ENCODE measurements at places on chromosomes 7 and 10.

DNA sequence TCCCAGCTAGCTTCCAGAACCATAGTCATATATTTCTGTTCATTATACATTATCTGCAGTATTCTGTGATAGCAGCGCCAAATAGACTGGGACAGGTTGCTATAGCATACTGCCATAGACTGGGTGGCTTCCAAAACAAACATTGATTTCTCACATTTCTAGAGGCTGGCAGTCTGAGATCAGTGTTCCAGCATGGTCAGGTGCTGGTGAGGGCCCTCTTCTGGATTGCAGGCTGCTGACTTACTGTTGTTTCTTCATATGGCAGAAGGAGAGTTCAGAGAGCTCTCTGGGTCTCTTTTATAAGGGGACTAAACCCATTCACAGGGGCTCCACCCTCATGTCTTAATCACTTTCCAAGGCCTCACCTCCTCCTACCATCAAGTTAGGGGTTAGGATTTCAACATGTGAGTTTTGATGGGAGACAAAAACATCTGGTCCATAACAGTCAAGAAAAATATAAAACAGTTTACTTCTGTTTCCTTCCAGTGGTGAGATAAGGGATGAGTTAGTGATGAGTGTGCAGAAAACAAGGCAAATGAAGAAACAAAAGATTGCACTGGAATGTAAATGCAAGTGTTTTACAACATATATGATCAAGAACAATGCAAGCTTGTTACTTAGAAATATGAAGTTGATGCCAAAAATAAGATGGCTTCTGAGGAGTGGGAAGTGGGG is 399.0 kb upstream of the C7orf33 start:
- no peaks in the 10 kb centered on the region for H3K36me3 ChIP-seq
- H3K27me3 ChIP-seq: no peaks in the 10 kb centered on the region
- H3K4me1 ChIP-seq: no peaks in the 10 kb centered on the region

DNA sequence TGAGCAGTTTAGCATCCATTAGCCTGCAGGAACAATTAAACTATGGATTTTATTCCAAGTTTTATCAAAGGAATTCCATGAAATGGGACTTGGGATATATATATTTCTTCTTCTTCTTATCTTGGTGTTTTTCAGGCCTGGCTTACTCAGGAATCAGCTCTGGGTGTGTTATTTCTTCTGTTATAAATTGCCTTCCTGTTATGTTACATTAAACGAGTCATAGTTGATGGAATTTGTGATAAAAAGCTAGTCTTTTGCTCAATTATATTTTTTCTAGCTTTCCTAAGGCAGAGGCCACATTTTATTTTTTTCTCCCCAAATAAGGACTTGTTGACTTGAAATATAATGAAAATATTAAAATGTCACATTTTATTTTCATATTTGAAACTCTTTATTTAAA is 141.3 kb downstream of the EPC1 start:
- no peaks in the 10 kb centered on the region for H3K36me3 ChIP-seq
- no peaks in the 10 kb centered on the region for H3K4me1 ChIP-seq
- H3K27me3 ChIP-seq: no peaks in the 10 kb centered on the region
- DNase-seq: no peak
- H3K27ac ChIP-seq: no peak overlapping the region
- H3K4me3 ChIP-seq: no peak overlapping the region

GRCh38 chr10:122258136-122259074 is 12.7 kb upstream of the BTBD16 start:
- no peaks in the 10 kb centered on the region for H3K36me3 ChIP-seq
- no peak overlapping the region for H3K4me3 ChIP-seq
- no peaks in the 10 kb centered on the region for H3K4me1 ChIP-seq
- H3K27ac ChIP-seq: no peak overlapping the region
- no peak for DNase-seq

GRCh38 chr10:97320480-97321031 is 1.5 kb downstream of the FRAT1 start:
- H3K27me3 ChIP-seq: no peaks in the 10 kb centered on the region
- H3K4me3 ChIP-seq: peak overlapping the region; percentile 74
- peaks cover 13% of the 10 kb centered on the region for H3K4me1 ChIP-seq
- peak; percentile 47 for DNase-seq
- H3K27ac ChIP-seq: peak overlapping the region; percentile 97

DNA sequence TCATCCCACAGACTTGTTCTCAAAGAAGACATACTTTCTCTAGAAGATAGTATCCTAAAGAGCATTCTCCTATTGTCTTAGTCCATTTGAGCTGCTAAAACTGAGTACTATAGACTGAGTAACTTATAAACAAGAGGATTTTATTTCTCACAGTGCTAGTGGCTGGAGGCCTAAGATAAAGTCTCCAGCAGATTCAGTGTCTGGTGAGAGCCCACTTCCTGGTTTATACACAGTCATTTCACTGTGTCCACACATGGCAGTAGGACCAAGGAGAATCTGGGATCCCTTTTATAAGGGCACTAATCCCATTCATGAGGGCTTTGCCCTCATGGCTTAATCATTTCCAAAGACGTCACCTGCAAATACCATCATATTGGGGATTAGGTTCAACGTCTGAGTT is 68.7 kb downstream of the LRRC17 start:
- no peaks in the 10 kb centered on the region for H3K27me3 ChIP-seq
- H3K4me1 ChIP-seq: no peaks in the 10 kb centered on the region
- no peak for DNase-seq
- H3K36me3 ChIP-seq: no peaks in the 10 kb centered on the region

DNA sequence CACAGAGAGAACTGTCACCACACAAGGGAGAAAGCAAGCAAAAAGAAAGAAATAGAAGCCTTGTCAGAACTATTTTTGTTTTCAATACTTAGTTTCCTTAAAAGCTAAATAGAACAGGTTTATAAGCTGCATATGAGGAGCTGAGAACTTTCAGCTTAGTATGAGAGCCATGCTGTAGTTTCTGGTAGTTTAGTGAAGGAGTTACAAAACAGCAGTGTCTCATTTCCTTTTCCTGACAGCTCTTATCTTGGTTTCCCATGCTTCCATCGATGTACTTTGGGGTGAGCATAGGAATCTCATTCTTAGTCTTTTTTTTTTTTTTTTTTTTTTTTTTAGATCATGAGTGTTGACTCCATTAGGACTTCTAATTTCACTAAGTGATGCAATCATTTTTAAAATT is 8.6 kb upstream of the CHRM2 start:
- no peaks in the 10 kb centered on the region for H3K27me3 ChIP-seq
- no peak overlapping the region for H3K27ac ChIP-seq
- H3K4me3 ChIP-seq: no peak overlapping the region
- no peak for DNase-seq
- no peaks in the 10 kb centered on the region for H3K4me1 ChIP-seq

- H3K27me3 ChIP-seq: no peaks in the 10 kb centered on the region
- H3K4me1 ChIP-seq: no peaks in the 10 kb centered on the region
- DNase-seq: no peak
- H3K36me3 ChIP-seq: no peaks in the 10 kb centered on the region
- no peak overlapping the region for H3K27ac ChIP-seq
Measured at GRCh38 chr10:23005150-23005549, 77.3 kb downstream of the ARMC3 start.

GRCh38 chr7:50637725-50638643 is 72.8 kb upstream of the DDC start:
- H3K27ac ChIP-seq: no peak overlapping the region
- H3K4me3 ChIP-seq: no peak overlapping the region

All from testis (tissue), 5 donors.